ENCODE measurements at places on chromosomes 4 and X. TPM values are rescaled to one million over a fixed set of nuclear protein-coding genes. Genes with fewer than 3 reads are reported as not detected.

GRCh38 chrX:63855896-63856295 lies 70.9 kb upstream of the ARHGEF9 start:
- DNase-seq: no peak

DNA sequence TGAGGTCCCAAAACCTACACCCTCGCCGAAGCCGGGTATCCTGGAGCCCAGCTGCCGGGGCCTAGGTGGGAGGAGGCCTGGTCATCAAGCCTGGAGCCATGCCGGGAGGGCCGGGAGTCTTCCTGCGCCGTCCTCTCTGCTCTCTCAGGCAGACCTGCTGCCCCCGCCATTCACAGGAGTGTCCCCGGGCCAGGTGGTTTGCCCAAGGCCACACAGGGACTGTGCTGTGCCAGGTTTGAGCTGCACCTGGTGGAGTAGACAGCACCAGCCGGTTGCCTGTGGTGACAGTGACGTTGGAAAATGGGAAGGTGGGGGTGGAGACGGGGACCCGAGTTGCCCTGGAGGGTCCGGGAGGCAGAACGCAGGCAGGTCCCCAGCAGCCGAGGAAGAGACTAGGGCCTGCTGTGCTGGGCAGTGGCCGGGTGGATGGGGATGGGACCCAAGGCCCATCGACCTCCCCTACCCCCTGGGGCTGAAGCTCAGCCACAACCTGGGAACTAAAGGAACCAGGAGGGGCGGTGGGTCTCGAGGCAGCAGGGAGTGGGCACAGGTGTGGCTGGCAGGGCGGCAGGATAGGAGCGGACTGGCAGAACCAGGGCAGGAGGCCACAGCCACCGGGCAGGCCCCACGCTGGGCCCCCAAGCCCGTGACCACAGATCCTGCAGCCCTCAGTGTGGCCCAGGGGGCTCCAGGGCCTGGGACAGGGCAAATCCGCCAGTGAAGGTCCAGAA lies 9.5 kb downstream of the DOK7 start:
- no peak for DNase-seq

- no peak for DNase-seq
Measured at GRCh38 chrX:134502686-134503085, 42.7 kb downstream of the HPRT1 start.

- no peak for DNase-seq
Measured at GRCh38 chr4:41256131-41256739, 493 bp upstream of the UCHL1 start.

DNA sequence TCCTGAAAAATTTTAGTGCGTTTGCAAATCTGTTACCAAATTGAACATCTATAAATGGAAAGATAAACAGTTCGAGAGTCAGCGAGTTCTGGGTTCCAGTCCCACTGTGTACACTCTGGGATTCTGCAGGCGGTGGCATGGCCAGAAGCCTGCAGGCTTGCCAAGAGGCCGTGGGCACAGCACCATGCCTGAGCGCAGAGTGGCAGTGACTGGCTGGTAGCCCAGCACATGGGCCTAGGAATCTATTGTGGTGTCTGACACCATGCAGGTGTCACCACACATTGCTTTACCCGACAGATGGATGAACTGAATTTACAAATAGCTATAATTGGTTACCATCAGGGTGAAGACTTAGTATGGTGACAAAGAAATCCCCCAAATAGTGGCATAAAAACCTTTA lies 71.7 kb upstream of the TLR3 start:
- no peak for DNase-seq

DNA sequence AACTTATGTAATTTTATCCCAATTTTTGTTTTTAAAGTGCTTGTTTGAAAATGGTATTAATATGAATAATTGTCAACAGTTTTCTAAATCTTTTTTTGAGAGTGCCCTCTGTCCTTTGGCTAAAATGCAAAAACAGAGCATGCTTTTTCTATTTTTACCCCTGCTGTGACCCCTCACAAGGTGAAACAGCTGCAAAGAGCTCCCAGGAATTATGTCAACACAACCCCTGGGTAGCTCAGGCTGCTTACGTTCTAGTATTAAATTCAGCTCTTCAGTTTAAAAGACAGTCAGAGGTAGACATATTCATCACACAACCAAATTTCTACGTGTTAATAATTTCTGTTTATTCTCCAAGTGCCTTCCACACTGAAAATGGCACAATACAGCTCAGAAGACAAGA lies 367.5 kb downstream of the PRDM5 start:
- DNase-seq: no peak

GRCh38 chrX:68650491-68650890 lies 3.0 kb downstream of the STARD8 start:
- no peak for DNase-seq

DNA sequence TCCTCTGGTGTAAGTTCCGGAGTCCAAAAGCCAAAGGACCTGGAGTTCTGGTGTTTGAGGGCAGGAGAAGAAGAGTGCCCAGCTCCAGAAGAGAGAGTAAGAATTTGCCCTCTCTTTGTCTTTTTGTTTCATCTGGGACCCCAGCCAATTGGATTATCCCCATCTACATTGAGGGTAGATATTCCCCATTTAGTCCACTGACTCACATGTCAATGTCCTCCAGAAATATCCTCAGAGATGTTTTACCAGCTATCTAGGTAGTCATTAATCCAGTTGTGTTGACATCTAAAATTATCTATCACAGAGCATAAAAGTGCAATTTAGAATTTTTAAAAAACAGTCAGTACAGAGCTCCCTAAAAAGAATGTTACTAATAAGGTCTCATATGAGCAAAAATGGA lies 132.9 kb upstream of the TMEM47 start:
- DNase-seq: no peak

- no peak for DNase-seq
Measured at GRCh38 chr4:69823481-69824186, 36.3 kb downstream of the SULT1E1 start.

DNA sequence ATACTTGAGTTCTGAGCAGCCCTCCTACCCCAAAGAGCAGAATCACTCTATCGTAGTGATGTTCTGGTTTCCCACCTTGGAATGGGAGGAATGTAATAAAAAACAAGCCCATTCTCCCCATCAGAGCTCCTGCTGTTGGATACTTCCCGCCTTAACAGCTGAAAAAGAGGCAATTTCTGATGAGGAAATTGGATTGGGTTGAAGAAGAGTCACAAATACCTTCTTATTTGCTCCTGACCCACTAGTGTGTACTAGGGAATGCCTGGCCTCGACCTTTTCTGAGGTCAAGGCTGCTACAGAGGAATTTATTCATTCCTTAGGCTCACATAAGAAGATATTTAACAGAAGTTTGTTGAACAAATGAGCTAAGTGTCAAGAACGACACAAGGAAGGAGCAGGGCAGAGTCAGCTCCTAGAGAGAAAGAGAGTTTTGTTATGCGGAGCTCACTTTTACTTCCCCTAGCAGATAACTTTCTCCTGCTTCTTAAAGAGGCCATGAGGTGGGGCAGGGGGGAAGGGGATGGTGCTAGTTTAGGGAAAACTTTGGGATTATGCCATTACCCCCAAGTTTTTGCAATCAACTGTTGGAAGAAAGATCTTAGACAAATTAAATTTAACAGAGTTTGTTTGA lies 273.8 kb upstream of the CLNK start:
- no peak for DNase-seq

- no peak for DNase-seq
Measured at GRCh38 chr4:153759407-153760316, at the start of gene RNF175. Gene RNF175, minus strand, starts transcription at chr4:153760024. Its CDS starts 162 bp downstream, at chr4:153759862.

- DNase-seq: no peak
Measured at GRCh38 chr4:6495736-6496135, 23.3 kb upstream of the PPP2R2C start.

DNA sequence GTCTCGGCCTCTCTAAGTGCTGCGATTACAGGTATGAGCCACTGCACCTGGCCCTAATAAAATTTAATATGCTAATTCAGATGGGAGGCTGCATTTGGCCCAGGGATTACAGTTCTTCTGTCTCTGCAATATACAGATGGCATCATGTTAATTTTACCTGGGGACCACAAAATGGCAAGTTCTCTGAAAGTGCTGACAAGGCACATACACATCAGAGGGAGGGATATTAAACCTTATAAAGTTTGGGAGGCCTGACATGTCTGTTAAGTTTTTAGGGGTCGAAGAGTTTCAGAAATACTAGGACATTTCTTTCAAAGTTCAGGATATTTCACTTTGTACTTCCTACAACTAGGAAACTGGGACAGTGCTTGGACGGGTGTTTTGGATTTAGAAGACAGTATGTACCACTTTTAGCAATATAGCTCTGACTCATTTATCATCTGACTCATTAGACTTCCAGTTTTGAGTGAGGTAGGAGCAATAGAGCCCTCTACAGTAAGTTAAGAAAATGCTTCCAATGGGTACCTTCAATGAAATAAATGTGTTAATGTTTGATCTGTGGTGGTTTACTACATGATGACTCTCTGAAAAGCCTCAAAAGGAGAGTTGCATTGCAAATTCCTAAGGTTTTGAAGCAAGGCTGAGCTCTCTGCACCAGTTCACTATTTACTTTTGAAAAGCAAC lies 981.0 kb upstream of the HS3ST1 start:
- DNase-seq: peak; percentile 71

- DNase-seq: peak; percentile 13
Measured at GRCh38 chr4:116880625-116881024, 204.8 kb downstream of the TRAM1L1 start.

- DNase-seq: no peak
Measured at GRCh38 chrX:68672581-68673318, 25.3 kb downstream of the STARD8 start.

DNA sequence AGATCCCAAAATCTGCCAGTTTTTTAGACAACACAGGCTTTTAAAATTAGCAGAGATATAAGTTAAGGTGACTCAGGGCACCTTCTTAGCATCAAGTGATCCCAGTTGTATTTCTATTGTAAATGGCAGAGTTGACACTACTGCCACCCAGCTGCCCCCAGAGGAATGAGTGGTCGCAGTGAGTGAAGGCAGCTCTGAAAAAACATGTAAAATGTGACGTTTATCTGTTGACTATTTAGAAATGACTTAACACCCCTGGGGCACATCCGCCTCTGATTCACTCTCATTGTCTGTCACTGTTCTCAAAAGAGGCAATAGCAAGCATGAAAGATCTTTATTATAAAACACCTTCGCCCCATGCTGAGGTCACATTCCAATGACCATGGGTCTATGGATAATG lies 592.4 kb downstream of the ACTRT1 start:
- no peak for DNase-seq

DNA sequence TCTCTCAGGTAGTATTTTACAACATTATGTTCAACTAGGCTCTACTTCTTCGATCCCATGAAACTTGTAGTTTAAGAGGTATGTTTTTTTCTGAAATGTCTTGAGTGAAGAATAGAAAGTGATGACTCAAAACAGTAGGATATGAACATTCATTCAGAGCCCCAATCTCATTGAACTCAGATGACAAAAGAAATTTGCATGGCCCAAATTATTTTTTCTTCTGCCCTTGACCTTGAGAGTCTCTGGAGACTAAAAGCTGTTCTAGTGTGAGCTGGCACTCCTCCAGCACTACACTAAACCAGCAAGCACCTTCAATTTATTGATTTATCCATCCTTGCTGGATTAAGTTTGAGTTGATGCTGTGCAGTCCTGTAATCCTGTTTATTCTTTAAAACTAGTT lies 4.0 kb downstream of the DCLK2 start:
- no peak for DNase-seq

DNA sequence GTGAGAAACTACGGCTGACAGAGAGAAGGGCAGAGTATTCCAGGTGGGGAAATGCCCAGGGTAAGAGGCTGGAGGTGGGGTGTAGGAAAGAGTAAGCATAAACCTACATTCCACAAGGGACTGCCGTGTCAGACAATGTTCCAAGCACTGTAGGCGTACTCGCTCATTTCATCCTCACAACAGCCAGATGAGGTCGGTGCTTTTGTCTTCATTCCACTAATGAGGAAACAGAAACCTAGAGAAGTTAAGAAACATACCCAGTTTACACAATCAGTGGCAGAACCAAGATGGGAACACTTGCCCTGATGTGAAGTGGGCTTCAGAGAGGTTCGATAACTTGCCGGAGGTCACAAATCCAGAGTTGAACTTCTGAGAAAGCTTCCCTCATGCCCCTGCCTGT lies 4.6 kb downstream of the SASH3 start:
- DNase-seq: no peak

DNA sequence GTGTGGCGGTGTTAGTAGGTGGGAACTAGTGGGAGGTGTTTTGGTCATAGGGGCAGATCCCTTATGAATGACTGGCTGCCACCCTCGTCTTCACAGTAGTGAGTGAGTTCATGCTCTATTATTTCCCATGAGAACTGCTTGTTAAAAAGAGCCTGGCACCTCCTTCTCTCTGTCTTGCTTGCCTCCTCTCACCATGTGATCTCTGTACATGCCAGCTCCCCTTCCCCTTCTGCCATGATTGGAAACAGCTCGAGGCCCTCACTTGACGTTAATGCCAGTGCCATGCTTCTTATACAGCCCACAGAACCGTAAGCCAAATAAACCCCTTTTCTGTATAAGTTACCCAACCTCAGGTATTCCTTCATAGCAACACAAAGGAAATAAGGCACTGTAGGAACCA lies 21.7 kb downstream of the PNMA6F start:
- DNase-seq: no peak

DNA sequence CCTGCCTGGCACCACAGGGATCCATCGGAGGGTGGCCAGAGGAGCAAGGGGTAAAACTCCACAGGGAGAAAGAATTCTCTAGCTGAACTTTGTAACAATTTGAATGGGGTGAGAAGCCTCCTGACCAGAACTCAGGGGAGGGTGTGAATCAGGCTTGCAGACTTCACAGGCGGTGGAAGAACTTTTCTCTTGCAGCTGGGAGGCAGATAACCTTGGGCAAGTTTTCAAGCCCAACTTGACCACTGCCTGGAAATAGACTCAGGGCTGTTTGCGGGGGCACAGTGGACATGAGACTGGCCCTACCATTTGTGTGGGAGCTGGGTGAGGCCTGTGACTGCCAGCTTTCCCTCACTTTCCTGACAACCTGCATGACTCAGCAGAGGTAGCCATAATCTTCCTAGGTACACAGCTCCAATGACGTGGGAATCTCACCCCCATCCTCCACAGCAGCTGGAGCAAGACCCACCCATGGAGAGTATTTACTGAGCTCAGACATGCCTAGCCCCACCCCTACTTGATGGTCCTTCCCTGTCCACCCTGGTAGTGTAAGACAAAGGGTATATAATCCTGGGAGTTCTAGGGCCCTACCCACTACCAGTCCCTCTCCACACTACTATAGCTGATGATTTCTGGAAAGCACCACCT lies 210.0 kb upstream of the AGTR2 start:
- DNase-seq: no peak

DNA sequence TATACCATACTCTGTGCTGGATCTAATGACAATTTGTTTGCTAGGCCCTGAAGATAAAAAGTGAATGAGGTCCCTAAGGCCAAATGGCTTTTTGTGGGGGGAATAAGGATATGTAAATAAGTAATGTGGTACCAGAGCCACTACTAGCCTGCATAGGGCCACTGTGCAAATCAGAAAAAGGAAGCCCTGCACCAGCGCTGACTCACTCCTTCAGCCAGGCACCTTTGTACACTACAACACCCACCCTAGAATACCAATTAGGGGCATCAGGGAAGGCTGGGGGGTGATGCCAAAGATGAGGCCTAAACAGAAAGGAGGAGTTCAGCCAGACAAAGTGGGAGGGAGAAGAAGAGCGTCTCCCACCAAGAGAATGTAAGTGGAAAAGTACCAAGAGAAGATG lies 122.2 kb downstream of the CAMK2D start:
- DNase-seq: no peak

GRCh38 chr4:123930996-123931395 lies 534.4 kb downstream of the SPRY1 start:
- DNase-seq: no peak

Gene CFP
- total RNA-seq: 0.06 TPM

Gene SPIN4
- 5.8 TPM for total RNA-seq

Gene PCDH11X
- not detected for total RNA-seq

Gene SNCA
- total RNA-seq: 2.4 TPM

Gene CLDN22
- total RNA-seq: not detected

Gene CORIN
- 0.12 TPM for total RNA-seq

Data from epithelial cell of proximal tubule (primary cell).